ENCODE measurements at places on chromosomes 2 and 18.

DNA sequence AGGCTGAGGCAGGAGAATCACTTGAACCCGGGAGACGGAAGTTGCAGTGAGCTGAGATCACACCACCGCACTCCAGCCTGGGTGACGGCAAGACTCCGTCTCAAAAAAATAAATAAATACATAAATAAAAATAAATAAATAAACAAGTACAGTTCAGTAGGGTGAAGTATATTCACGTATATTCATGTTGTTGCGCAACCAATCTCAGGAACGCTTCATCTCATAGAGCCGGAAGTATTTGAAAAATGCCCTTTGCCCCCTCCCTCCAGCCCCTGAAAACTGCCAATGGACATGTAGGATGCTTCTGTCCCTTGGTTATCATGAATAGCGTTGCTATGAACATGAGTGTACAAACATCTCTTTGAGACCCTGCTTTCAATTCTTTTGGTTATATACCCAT lies 132.0 kb downstream of the DTNB start:
- no peak for DNase-seq

- no peak for DNase-seq
Observed at GRCh38 chr18:58254873-58255511, 211.0 kb downstream of the NEDD4L start.

DNA sequence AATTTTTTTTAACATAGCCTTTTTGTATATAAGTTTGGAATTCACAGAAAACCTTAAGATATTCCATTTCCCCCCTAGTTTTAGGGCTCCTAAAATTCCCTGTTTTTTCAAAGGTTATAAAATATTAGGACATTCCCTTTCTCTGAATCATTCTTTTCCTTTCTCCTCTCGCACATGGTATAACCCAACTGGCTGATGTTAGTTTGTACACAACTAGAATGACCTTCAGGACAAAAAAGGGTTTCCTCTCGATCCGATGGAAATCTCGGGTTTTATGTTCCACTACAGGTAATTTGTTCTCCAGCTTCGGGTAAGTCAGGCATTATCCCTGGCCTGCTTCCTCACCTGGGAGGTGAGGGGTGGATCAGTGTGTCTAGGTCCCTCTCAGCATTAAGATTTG lies 215.1 kb downstream of the LDLRAD4 start:
- DNase-seq: no peak

- no peak for DNase-seq
Observed at GRCh38 chr2:196435189-196435588, 204.3 kb upstream of the CCDC150 start.

- DNase-seq: no peak
Observed at GRCh38 chr18:58549814-58550339, 79.0 kb downstream of the ALPK2 start.

GRCh38 chr2:113054066-113054465 lies 1.4 kb upstream of the IL36B start:
- DNase-seq: no peak

DNA sequence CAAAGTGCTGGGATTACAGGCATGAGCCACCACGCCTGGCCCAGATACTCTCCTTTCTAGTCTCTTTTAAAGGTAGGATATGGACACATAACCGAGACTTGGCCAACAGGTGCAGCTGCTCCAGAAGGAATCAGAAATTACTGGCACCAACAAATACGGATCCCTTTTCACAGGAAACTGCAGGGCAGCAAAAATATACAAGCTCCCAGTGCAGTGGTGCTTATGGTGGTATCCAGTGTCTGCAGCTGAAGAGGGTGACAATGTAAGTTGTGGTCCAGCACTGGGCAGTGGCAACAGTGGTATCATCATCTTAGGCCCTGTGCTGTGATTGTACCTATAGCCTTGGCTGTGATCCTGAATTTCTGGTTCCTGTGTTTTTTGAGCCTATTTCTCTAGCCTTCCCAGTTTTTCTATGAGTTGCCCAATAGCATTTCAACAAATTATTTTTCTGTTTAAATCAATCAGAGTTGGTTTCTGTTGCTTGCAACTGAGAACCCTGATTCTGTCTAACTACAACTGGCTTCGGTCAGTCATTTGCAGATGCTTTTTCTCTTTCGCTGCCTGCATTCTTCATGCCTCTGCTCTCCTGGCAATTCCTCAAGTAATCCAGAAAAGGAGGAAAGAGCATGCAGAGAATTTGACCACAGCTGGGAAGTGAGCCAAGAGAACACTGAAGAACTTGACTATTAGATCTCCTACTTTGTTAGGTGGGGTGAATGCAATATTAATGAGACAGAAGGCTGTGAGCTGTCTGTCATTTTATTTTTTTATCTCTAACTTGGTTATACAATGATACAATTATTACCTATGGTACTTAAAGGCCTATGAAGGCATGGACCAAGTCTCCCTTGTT lies 30.8 kb upstream of the EML4 start:
- DNase-seq: no peak

GRCh38 chr2:117933884-117934354 lies 80.0 kb downstream of the CCDC93 start:
- no peak for DNase-seq

- no peak for DNase-seq
Observed at GRCh38 chr2:201233192-201233811, 27.0 kb upstream of the CASP8 start.

All from renal pelvis (tissue), 12 donors.